Activated CD4-positive, alpha-beta T cell treated with anti-CD3 and anti-CD28 coated beads, Interleukin-2, amount 10 ng/mL, durations not matched to agents 7 days and 5 days (primary cell): ENCODE measurements at places on chromosomes 7 and 10. TPM values are rescaled to one million over a fixed set of nuclear protein-coding genes. Genes with fewer than 3 reads are reported as not detected.

Gene DKK1
- total RNA-seq: not detected

Gene TEX36
- total RNA-seq: not detected

Gene LRIT1
- not detected for total RNA-seq

Gene ECHDC3
- 1.1 TPM for total RNA-seq

Gene ZNF398
- 15.3 TPM for total RNA-seq

Gene BLVRA
- total RNA-seq: 22.0 TPM

Gene ANKRD30A
- total RNA-seq: not detected

Gene ANKIB1
- 82.0 TPM for total RNA-seq

Gene VSIR
- total RNA-seq: 148 TPM

Gene TRIM50
- total RNA-seq: not detected

Gene SUN3
- total RNA-seq: 0.64 TPM
